ENCODE measurements at places on chromosomes 6 and 20. TPM values are rescaled to one million over a fixed set of nuclear protein-coding genes. Genes with fewer than 3 reads are reported as not detected.

Gene SOX18
- total RNA-seq, result 0.66 TPM

Gene WFDC12
- not detected for total RNA-seq

Gene PRICKLE4
- 2.3 TPM for total RNA-seq

Gene NOTCH4
- 4.9 TPM for total RNA-seq

Gene MPC1
- 17.0 TPM for total RNA-seq

Gene PSMB9
- total RNA-seq, result not detected

Gene MPIG6B
- not detected for total RNA-seq

Gene RBPJL
- not detected for total RNA-seq

Gene ASIP
- not detected for total RNA-seq

Gene PNLDC1
- total RNA-seq, result not detected

Gene MARCKS
- total RNA-seq, result 442 TPM

Gene RRAGD
- 14.7 TPM for total RNA-seq

Gene CFB
- total RNA-seq, result not detected

Gene NKX2-2
- total RNA-seq, result 1.2 TPM

Gene SEL1L2
- not detected for total RNA-seq

Gene GGTLC1
- not detected for total RNA-seq

Gene RBBP8NL
- not detected for total RNA-seq

Gene CCN5
- total RNA-seq, result not detected

Gene TOX2
- total RNA-seq, result 11.0 TPM

Gene TUBB1
- not detected for total RNA-seq

Gene HLA-G
- not detected for total RNA-seq

Gene MBOAT1
- not detected for total RNA-seq

Gene CUL7
- 43.3 TPM for total RNA-seq

Gene CALHM4
- not detected for total RNA-seq

Gene ADGRF4
- not detected for total RNA-seq

Gene RWDD1
- total RNA-seq, result 47.4 TPM

Gene MATN4
- total RNA-seq, result not detected

Gene VIP
- total RNA-seq, result not detected

Gene SAYSD1
- 18.4 TPM for total RNA-seq

Gene CTAGE9
- total RNA-seq, result not detected

Gene STMND1
- total RNA-seq, result not detected

Gene ZBTB12
- 16.2 TPM for total RNA-seq

Gene CD93
- not detected for total RNA-seq

Gene PROKR2
- total RNA-seq, result 0.86 TPM

Gene CYP39A1
- total RNA-seq, result 0.17 TPM

Gene RAB23
- 4.0 TPM for total RNA-seq

Gene CDKN1A
- total RNA-seq, result 41.3 TPM

Gene OXT
- total RNA-seq, result not detected

Gene F13A1
- total RNA-seq, result not detected

Gene GUCA1A
- total RNA-seq, result 2.2 TPM

Gene DLL1
- total RNA-seq, result 34.3 TPM

Gene COL9A3
- 78.7 TPM for total RNA-seq

Gene MAPK14
- 46.2 TPM for total RNA-seq

Gene RSPO3
- not detected for total RNA-seq

Gene SSTR4
- not detected for total RNA-seq

All from glutamatergic neuron (in vitro differentiated cells).